ENCODE measurements at places on chromosomes 7 and 10.

DNA sequence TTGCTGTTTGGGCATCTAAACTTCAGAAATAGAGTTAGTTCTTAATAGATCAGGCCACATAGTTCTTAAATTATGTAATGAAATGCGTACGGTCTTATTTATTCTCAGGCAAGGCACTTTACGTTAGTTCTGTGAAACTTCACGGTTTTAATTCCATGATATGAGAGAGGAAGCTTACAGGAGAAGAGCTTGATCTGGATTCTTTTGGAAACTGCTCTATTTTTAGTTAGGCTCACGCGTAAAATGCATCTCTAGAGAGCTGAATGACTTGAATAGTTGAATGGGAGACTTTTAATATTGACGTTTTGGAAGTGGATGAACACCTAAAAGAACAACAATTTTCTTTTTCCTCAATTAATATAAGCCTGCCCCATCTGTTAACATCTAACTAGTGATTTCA lies 71.1 kb downstream of the PRKG1 start:
- no peak overlapping the region for H3K4me3 ChIP-seq
- H3K27me3 ChIP-seq = no peaks in the 10 kb centered on the region
- DNase-seq = no peak

GRCh38 chr10:31644931-31645633 lies 283.5 kb downstream of the ARHGAP12 start:
- no peak overlapping the region for H3K27ac ChIP-seq
- H3K36me3 ChIP-seq = no peaks in the 10 kb centered on the region
- no peak overlapping the region for H3K4me3 ChIP-seq
- no peak for DNase-seq
- no peaks in the 10 kb centered on the region for H3K27me3 ChIP-seq

DNA sequence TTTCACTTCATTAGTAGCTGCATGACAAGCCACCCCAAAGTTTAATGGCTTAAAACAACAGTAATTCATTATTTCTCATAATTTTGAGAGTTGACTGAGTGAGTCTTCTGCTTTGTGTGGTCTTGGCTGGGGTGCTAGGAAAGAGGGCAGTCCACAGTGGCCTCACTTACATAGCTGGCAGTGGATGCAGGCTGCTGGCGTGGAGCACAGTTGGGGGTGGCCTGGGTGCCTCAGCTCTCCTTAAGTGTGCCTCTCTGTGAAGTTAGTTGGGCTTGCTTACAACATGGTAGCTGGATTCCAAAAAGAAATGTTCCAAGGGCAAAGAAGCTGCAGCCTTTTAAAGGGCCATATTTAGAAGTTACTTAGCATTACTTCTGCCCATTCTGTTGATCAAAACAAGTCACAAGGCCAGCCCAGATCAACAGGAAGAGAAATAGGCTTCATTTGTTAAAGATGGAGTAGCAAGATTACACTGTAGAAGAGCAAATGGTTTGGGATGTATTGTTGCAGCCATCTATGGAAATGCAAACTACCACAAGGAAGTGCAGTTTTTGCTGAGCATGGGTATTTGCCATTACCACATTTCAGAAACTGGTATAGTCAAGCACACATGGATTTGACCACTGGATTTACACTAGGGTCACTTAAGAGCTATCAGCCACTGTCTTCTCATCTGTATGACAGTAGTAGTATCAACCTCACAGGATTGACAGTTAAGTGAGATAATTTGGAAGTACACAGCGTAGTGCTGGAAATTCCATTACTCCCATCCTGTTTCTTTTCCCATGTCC lies 33.6 kb downstream of the ZEB1 start:
- H3K4me1 ChIP-seq = no peaks in the 10 kb centered on the region
- DNase-seq = no peak
- no peak overlapping the region for H3K4me3 ChIP-seq
- H3K27ac ChIP-seq = no peak overlapping the region
- H3K36me3 ChIP-seq = no peaks in the 10 kb centered on the region

DNA sequence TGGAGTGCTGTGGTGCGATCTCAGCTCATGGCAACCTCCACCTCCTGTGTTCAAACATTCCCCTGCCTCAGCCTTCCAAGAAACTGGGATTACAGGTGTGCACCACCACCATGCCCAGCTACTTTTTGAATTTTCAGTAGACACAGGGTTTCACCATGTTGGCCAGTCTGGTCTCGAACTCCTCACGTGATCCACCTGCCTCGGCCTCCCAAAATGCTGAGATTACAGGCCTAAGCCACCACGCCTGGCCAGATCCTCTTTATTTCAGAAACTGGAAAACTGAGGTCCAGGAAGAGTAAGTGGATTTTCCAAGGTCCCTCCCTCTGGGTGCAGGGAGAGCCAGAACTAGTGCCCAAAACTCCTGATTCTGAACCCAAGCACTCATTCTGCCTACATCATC lies 413.1 kb upstream of the AUTS2 start:
- H3K4me3 ChIP-seq = no peak overlapping the region
- no peaks in the 10 kb centered on the region for H3K36me3 ChIP-seq
- no peak for DNase-seq
- no peak overlapping the region for H3K27ac ChIP-seq

GRCh38 chr10:43417950-43418768 lies 9.2 kb upstream of the HNRNPF start:
- H3K4me1 ChIP-seq = peaks cover 8% of the 10 kb centered on the region
- H3K27me3 ChIP-seq = no peaks in the 10 kb centered on the region
- no peak overlapping the region for H3K4me3 ChIP-seq
- peak overlapping the region; percentile 66 for H3K27ac ChIP-seq
- no peak for DNase-seq
- H3K36me3 ChIP-seq = no peaks in the 10 kb centered on the region

DNA sequence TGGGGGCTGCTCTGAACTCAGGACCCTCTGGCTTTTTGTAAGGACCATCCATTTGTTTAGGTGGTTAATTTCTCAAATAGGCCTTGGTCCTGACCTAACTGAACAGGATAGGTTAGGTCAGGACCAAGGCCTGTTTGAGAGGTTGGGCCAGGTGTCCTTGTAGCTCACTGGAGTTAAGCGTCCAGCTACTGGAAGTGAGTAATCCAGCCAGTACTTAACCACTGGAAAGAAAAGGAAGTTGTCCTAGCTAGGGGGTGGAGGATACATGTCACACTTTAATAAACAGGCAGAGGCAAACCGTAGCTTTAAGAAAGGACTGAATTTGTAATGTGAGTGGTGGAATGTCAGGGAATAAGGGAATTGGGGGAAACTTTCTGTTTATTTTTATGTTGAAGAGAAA lies 96.0 kb downstream of the GPR85 start:
- H3K4me1 ChIP-seq = no peaks in the 10 kb centered on the region
- no peaks in the 10 kb centered on the region for H3K36me3 ChIP-seq
- no peak overlapping the region for H3K27ac ChIP-seq

DNA sequence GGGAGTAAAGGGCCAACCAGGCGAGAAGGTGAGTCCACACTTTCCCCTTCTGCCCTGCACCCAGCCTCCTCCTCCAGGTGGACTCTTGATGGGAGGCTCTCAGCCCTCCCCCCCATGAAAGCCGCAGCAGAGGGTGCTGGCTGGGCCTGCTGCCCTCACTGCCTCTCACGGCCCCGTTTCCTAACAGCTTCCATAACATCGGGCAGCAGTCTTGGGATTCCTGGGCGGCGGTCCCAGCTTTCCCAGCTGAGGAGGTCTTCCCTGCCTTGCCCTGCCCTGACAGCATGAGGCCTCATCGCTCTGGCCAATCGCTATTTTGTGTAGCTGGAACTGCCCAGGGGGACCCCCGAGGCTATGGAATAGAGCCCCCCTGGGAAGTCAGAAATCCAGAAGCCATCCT lies 76.3 kb downstream of the COL13A1 start:
- no peak overlapping the region for H3K27ac ChIP-seq
- no peaks in the 10 kb centered on the region for H3K36me3 ChIP-seq
- no peaks in the 10 kb centered on the region for H3K4me1 ChIP-seq

- no peak overlapping the region for H3K27ac ChIP-seq
- no peaks in the 10 kb centered on the region for H3K27me3 ChIP-seq
- H3K36me3 ChIP-seq = no peaks in the 10 kb centered on the region
These were observed 274.9 kb downstream of the SDK1 start for GRCh38 chr7:3575753-3576531.

- H3K27me3 ChIP-seq = no peaks in the 10 kb centered on the region
- H3K27ac ChIP-seq = no peak overlapping the region
- H3K4me1 ChIP-seq = peaks cover 7% of the 10 kb centered on the region
- H3K4me3 ChIP-seq = no peak overlapping the region
- no peak for DNase-seq
These were observed 18.4 kb downstream of the EEPD1 start for GRCh38 chr7:36171503-36171902.

DNA sequence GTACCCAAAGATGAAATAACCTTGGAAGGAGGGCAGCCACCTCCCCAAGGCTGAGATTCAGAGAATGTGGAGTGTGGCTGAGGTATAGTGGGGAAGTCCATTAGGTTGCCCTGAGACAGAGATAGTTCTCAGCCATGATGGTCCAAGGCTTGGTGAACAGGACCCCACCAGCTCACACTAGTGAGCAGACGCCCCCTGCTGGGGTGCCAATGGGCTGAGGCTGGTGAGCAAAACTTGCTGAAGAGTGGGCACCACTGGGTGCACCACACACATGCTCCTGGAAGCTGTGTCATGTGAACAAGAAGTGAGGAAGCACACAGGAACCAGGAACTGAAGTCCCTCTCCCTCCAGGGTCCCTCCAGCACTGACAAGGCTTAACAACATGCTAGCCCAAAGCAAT lies 8.9 kb downstream of the FBXL13 start:
- H3K36me3 ChIP-seq = no peaks in the 10 kb centered on the region
- no peak overlapping the region for H3K4me3 ChIP-seq
- H3K27ac ChIP-seq = no peak overlapping the region
- peak; percentile 70 for DNase-seq

- no peaks in the 10 kb centered on the region for H3K4me1 ChIP-seq
- no peaks in the 10 kb centered on the region for H3K36me3 ChIP-seq
- no peaks in the 10 kb centered on the region for H3K27me3 ChIP-seq
- no peak overlapping the region for H3K4me3 ChIP-seq
- H3K27ac ChIP-seq = no peak overlapping the region
These were observed 1028.5 kb upstream of the PHF14 start for GRCh38 chr7:9945131-9945530.

- H3K36me3 ChIP-seq = no peaks in the 10 kb centered on the region
- no peaks in the 10 kb centered on the region for H3K27me3 ChIP-seq
These were observed 138.1 kb upstream of the UNC5B start for GRCh38 chr10:71074176-71074755.

DNA sequence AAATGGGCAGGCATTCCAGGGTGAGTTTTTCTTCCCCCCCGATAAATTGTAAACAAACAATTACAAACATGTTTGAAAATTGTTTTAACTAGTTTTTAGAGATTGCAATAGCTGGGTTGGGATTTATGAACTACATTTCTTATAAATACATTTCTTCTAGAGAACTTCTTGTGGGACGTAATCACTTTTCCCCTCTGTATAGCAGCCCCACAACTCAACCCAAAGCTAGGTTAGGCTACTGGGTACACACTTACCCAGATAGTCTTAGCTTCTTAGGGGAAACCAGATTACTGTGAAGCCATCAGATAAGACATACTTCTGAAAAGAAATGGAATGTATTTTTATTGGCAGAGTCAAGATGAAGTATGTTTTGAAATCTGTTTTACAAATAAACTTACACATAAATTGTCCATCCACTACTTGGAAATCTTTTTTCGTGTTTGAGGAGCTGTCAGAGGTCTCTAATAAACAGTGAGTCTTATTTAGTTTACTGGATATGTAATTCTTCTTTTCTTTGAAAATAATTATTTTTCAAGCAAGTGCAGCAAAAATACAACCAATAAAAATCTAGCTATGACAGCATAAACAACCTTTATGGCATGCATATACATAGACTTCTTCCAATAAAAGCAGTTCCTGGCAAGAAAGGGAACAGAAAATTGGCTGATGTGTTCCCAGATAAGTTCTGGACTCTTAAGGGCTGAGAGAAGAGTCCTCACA lies 8.0 kb upstream of the GLRX3 start:
- H3K4me3 ChIP-seq = no peak overlapping the region
- no peak overlapping the region for H3K27ac ChIP-seq
- peaks cover 12% of the 10 kb centered on the region for H3K27me3 ChIP-seq
- DNase-seq = no peak

GRCh38 chr10:6348096-6348874 lies 145.6 kb downstream of the PFKFB3 start:
- H3K4me1 ChIP-seq = peaks cover 23% of the 10 kb centered on the region
- H3K4me3 ChIP-seq = no peak overlapping the region
- no peaks in the 10 kb centered on the region for H3K36me3 ChIP-seq
- peak; percentile 74 for DNase-seq

- no peak overlapping the region for H3K27ac ChIP-seq
- H3K27me3 ChIP-seq = no peaks in the 10 kb centered on the region
- no peak overlapping the region for H3K4me3 ChIP-seq
- H3K36me3 ChIP-seq = no peaks in the 10 kb centered on the region
- DNase-seq = no peak
- H3K4me1 ChIP-seq = no peaks in the 10 kb centered on the region
These were observed 362.7 kb downstream of the GLRX3 start for GRCh38 chr10:130498934-130499333.
